ENCODE measurements at places on chromosomes 5 and 9.

GRCh38 chr9:95515272-95516113 lies 1.3 kb downstream of the PTCH1 start:
- no peak for DNase-seq

- no peak for DNase-seq
Observed at GRCh38 chr9:105270711-105271110, 26.3 kb downstream of the SLC44A1 start.

DNA sequence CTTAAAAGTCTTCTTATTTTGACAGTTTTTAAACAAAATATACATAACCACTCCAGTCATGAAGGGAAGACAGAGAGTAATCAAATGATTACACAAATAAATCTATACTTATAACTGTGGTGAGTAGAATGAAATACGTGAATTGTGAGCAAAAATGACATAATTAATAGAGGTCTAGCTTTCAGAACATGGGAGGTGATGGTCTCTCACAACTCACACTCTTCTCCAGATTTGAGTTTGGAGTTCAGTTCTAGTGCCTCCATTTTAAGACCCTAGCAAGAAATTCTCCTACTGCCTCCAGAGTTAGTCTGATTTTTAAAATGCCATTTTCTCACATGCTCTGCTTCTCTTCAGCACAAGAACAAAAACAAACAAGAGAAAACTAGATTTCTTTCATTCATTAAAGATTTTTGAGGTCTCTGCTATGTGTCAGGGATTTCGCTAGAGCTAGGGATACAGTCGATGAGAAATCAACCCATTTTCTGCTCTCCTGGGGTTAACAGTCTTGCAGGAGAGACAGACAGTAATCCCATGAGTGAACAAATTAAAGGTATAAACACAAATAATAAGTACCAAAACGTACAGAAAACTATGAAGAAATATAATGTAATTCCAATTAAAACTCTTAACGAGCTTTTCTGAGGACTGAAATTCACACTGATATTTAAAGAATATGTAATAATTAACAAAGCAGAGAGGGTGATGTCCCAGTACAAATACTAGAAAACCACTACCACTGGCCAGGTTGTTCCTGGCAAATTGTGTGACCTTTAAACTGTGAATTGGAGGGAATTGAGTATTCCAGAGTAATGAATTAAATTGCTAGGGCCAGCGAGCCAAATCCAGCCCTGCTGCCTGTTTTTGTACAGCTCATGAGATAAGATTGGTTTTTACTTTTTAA lies 27.1 kb upstream of the HTR4 start:
- DNase-seq = no peak

DNA sequence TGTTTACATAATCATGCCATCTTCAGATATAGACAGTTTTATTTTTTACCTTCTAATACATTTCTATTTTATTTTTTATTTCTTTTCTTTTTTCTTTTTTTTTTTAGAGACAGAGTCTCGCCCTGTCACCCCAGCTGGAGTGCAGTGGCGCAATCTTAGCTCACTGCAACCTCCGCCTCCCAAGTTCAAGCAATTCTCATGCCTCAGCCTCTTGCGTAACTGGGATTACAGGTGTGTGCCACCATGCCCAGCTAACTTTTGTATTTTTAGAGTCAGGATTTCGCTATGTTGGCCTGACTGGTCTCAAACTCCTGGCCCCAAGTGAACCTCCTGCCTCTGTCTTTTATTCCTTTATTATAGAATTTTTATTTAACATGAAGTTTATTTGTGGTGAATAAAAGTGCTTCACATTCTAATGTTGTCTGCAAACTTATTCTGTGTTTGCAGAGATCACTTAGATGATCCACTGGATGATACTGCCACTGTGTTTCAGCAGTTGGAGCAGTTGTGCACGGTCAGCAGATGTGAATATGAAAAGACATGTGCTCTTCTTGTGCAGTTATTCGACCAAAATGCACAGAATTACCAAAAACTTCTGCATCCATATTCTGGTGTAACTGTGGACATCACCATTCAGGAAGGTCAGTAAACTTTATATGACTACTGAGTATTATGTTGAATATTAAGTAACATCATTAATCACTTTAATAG lies 62.2 kb downstream of the RANBP17 start:
- DNase-seq = no peak

DNA sequence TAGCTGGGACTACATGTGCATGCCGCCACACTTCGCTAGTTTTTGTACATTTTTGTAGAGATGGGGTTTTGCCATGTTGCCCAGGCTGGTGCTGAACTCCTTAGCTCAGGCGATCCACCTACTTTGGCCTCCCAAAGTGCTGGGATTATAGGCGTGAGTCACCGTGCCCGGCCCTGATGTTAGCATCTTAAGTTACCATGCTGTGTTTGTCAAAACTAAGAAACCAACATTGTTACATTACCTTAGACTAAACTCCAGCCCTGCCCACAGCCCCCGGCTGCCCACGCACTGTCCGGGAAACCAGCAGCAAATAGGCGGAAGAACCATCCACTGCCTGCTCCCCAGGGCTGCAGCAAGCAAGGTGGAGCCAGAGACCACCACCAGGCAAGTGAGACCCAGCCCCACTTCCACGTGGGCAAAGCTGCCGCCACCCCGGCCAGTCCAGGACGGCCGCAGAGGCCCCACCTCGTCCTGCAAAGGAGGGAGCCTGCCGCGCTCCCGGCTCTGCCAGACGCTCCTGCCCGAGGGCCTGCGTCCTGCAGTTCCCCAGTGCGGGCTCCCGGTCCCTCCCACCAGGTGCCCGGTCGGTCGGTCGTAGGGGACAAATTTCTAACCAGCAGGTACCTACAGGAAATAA lies 35.7 kb upstream of the TXN start:
- no peak for DNase-seq

- DNase-seq = no peak
Observed at GRCh38 chr9:69579760-69580581, 92.2 kb downstream of the APBA1 start.

DNA sequence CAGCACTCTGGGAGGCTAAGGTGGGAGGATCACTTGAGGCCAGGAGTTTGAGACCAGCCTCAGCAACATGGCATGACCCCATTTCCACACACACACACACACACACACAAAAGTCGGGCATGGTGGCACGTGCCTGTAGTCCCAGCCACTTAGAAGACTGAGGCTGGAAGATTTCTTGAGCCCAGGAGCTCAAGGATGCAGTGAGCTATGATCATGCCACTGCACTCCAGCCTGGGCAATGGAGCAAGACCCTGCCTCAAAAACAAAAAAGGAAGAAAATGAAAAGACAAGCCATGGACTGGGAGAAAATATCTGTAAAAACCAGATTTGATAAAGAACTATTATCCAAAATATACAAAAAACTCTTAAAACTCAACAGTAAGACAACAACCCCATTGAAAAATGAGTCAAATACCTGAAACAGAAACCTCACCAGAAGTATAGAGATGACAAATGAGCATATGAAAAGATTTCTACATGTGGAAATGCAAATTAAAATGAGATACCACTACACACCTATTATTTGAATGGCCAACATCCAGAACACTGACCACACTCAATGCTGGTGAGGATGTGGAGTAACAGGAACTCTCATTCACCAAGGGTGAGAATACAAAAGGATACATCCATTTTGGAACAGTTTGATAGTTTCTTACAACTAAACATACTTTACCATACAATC lies 24.7 kb downstream of the DNAJA1 start:
- no peak for DNase-seq

GRCh38 chr5:126852841-126853271 lies 75.9 kb downstream of the LMNB1 start:
- DNase-seq = no peak

GRCh38 chr5:98042961-98043360 lies 730.5 kb upstream of the RGMB start:
- no peak for DNase-seq
